Stimulated activated CD8-positive, alpha-beta memory T cell treated with anti-CD3 and anti-CD28 coated beads, Interleukin-7, amount 100 ng/mL, for 4 hours (primary cell): ENCODE measurements at places on chromosomes 2 and 18.

DNA sequence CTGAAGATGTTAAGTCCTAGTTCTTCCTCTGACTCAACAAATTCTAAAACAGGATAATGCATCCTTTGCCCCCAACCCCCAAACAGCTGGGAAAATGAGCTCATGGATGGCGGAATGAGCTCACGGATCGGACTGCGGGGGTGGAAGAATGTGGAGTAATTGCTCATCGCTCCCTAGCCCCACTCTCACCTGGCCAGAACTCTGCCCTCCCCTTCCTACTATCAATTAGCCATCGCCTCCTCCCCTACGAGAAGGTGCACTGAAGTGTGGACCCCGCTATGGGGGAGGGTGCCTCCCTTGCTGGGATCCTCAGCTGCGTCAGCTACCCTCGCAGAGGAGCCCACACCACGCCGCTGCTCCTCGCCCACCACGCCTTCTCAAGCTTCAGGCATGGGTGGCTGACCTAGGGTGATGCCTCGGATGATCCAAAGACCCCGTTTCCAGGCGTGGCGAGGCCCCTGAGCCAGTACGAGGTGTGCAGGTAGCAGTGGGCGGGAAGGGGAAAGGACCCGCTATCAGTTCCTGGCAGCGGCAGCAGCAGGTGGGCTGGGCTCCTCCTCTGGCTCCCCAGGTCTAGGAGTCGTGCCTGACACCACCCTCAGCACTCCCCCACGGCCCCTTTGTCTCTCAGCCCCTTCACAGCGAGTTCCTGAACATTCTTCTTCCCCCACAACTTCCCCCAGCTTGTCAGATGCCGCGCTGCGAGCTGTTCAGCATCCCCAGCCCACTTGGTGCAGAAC, 82.1 kb upstream of the POMC start:
- peak; percentile 25 for DNase-seq

DNA sequence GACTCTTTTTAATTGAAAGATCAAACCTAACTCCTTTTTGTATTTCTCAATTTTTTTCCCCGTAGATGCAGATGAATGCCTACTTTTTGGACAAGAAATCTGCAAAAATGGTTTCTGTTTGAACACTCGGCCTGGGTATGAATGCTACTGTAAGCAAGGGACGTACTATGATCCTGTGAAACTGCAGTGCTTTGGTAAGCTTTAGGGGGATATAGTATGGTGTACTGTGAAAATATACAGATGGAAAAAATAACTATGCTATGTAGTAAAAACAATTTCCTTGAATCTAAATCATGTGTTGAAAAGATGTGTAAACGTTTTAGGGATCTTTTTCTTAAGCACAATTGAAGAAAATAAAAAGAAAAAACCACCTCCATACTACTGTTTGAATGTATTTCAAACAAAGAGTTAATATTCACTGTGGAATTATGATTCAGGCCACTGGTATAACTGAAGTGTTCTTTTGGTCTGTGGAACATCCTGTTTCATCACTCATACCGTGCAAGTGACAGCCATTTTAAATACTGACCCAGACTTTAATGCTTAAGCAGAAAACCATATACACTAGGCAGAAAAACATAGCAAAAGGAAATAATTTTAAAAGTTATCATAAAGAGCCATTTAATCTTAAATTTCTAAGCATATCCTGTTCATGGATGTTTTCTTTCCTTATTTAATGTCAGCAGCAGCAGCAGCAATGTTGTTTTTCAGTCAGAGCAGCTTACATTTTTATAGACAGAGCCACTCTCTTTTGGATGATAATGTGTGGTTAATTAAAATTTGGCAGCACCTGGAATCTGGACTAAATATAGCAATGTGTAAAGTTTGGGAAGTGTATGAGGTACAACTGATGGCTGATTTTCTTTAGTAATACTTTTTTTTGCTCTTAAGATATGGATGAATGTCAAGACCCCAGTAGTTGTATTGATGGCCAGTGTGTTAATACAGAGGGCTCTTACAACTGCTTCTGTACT, 112.8 kb upstream of the RASGRP3 start:
- no peak for DNase-seq

- no peak for DNase-seq
Observed at GRCh38 chr2:144477957-144478311, 42.0 kb downstream of the ZEB2 start.

GRCh38 chr2:33617401-33617800, 18.3 kb upstream of the FAM98A start:
- no peak for DNase-seq

- DNase-seq, result no peak
Observed at GRCh38 chr2:239003624-239004273, 155.9 kb downstream of the TWIST2 start.

GRCh38 chr2:23400703-23401102, 15.7 kb downstream of the KLHL29 start:
- no peak for DNase-seq

DNA sequence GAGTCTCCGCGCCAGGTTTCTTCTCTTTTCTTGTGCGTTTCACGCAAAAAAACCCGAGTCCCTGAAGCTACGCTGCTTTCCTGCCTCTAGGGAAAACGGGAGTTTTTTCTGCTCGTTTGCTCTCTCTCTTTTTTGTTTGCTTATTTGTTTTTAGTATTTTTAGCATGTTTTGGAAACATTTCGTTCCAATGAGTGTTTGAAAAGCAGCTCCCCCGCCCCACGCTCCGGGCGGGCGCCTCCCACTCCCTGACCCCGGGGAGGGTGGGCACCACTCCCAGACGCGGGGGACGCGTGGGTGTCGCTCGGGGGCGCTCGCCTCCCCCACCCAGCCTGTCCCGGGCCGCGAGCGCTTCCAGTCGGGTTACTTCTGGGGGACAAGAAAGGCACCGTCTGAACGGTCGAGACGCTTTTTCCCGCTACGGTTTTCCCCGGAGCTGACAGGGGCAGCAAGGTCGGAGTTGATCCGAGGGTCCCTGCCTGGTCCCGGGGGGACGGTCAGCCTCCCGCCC, 446 bp upstream of the EFHD1 start:
- DNase-seq, result peak; percentile 17
